ENCODE measurements at places on chromosomes 2 and 18. TPM values are rescaled to one million over a fixed set of nuclear protein-coding genes. Genes with fewer than 3 reads are reported as not detected.

- no peak for DNase-seq
Measured at GRCh38 chr18:36349552-36349951, 52.0 kb downstream of the FHOD3 start.

- DNase-seq, result no peak
Measured at GRCh38 chr2:146997488-146997887, 847.3 kb upstream of the ACVR2A start.

DNA sequence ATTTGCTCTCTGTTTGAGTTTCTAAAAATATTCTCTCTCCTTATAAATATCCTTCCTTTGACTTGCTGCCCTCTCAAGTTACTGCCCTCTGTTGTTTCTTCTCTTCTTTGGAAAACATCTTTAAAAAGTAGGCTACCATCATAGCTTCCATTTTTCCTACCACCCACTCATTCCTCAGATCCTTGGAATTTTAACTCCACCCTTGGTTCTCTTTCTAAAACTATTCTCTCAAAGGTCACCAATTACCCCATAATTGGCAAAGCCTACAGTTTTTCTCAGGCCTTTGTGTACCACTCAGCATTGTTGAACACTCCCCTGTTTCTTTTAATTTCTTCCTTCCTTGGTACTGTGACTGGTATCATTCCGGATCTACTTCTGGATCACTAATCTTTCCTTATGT is 43.0 kb upstream of the ITGAV start:
- no peak for DNase-seq

C2orf80 gene
- 0.44 TPM for polyA plus RNA-seq

- DNase-seq, result no peak
Measured at GRCh38 chr2:237557633-237558015, 8.8 kb upstream of the PRLH start.

- no peak for DNase-seq
Measured at GRCh38 chr2:221025398-221025797, 546.7 kb downstream of the EPHA4 start.

DNA sequence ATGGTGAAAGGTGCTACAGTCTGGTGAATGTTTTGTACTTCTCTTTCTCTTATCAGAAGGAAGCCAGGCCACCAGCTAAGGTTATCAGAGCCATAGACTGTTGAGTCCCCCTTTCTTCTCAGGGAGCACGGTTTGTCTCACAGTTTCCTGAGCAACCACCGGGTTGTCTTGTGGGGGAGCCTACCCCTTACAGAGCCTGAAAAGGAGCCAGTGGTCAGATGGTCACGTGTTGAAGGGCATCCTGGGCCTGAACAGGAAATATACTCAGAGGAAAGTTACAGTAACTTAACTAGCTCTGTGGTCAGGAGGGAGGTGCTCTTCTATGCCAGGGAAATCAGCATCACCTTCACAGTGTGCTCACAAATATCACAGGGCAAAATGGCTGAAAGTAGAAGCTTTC is 11.6 kb downstream of the CD28 start:
- no peak for DNase-seq

GRCh38 chr2:165079432-165079831 is 124.1 kb upstream of the SLC38A11 start:
- no peak for DNase-seq

DNA sequence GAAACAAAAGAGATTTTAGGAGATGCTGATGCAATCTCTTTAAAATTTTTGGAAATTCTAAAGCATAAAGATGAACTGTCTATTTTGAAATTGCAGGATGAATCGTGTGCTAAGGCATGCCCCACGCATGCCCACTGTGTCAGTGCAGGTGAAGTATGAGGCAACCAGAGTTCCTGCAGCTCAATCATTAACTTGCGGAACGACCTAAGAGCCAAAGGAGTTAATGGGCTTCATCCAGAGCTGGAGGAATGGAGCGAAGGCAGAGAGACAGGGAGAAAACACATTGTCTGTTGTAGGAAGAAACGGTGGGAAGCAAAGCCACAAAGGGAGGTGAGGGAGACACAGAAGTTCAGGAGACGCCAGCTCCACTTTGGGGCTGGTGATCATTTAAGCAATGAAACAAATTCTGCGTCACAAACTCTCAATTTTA is 265.2 kb downstream of the CCDC85A start:
- peak; percentile 73 for DNase-seq

NYAP2 gene
- polyA plus RNA-seq, result 0.03 TPM

RGPD8 gene
- 1.9 TPM for polyA plus RNA-seq

IL36A gene
- polyA plus RNA-seq, result not detected

- no peak for DNase-seq
Measured at GRCh38 chr2:203623096-203623495, 83.3 kb upstream of the CD28 start.

DNA sequence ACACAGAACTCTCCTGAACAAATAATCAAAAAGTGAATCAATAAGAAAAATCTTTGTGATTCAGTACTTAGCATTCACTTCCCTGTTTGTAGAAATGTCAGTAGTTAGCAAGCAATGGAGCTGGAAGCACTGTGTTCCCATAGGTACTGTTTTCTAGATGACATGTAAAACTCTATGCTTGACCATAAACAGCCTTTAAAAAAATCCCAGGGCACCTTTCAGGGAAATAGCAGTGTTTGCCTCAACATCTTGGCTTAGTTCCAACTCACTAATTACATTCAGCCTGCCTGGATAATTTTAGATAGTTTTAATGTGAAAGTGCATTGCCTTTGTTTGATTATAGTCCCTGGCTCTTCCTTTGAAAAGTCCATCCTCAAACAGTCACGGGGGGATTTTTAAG is 721.8 kb downstream of the ERBB4 start:
- no peak for DNase-seq

GBX2 gene
- 0.51 TPM for polyA plus RNA-seq

DNA sequence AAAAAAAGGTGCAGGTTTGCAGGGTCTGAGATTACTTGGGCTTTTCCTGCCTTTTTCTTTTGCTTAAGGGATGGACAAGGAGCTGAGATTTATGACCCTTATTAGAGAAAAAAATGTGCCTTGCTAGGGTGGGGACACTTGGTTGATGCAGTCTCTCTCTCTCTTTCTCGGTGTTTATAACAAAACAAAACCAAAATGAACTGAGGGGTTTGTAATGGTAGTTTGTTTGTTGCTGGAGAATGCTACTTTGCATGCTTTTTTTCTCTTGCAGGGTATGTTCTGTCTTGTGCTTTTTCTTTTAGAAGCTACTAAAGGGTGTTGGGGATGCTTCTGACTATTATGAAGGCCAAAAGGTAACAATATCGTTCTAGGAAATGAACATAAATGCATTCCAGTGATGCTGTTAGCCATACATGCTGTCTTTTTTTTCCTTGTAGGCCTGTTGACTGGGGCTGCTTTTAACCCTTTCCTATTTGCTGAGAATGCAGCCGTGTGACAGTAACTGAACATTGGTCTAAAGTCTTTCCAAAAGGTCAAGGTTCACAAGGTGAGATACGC is 435 bp downstream of the ZNF532 start:
- DNase-seq, result no peak

TMEFF2 gene
- 20.9 TPM for polyA plus RNA-seq

DNA sequence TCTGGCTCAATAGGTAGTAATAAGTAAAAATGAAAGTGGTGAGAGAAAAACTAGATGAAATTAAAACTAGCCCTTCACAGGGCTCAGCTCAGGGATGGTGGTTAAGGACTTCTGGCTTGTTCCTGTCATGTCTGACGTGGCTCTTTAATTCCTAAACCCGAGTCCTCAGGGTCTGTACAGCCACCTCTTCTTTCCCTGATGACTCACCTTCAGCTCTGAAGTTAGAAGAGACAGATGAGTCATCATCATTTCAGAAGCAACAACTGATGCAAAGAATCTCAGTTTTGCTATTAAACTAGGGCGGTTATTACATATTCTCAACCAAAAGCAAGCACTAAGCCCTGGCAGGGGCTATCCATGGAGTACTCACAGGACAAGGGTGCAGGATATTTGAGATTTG is 24.0 kb upstream of the ITGB6 start:
- no peak for DNase-seq

- no peak for DNase-seq
Measured at GRCh38 chr2:202636213-202636513, 1.4 kb downstream of the FAM117B start.
